ENCODE measurements at places on chromosomes 7 and 10.

GRCh38 chr10:31700181-31700611 lies 228.4 kb downstream of the ARHGAP12 start:
- DNase-seq = no peak

DNA sequence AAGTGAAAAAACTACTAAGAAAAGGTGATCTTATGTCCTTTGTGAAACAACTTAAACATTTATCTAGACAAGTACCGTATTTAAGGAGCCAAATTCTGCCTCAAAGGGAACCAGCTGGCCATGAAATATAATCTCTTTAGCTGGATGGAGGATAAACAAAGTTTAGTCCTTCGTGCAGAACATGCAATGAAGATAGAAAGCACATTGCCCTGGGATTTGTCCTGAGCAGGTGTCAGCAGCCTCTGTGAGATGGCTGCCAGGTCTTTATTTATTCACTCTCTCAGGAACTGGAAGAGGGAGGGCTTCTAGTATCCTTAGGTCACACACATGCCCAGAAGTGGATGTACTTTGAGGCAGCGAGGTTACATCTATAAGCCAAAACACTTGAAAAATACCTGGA lies 57.4 kb upstream of the CASD1 start:
- no peak for DNase-seq

- no peak for DNase-seq
These were observed 645.7 kb downstream of the SUGCT start for GRCh38 chr7:40780460-40780859.

- DNase-seq = no peak
These were observed 376 bp downstream of the GNA12 start for GRCh38 chr7:2843711-2844152.

- no peak for DNase-seq
These were observed 11.0 kb upstream of the NUB1 start for GRCh38 chr7:151330661-151331060.

DNA sequence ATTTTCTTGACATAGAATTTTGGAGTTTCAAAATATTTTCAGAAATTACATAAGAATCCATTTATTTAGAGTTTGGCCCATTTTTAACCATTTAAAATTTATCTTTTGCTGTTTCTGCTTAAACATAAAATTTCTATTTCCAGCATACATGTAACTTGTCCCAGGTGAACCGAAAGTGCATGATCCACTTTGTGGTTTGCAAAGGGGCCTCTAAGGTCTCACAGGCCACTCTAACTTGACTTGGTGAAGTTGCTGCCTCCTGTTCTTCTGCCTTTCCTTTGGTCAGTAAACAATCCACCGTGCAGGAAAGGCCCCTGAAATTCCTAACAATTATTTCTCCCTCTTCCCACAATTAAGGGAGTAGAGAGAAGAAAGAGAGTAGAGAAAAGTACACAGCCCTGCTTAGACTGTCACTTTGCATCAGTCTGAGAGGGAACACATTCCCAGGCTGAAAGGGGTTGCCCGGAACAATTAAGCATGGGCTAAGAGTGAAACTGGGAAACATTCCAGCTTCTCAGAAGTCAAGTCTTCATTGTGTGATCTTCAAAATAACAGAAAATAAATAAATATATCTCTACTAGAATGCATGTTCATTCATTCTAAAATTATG lies 79.5 kb upstream of the SEMA3A start:
- DNase-seq = no peak

- DNase-seq = no peak
These were observed 21.8 kb downstream of the VIM start for GRCh38 chr10:17249820-17250219.

GRCh38 chr7:82598958-82599357 lies 155.4 kb upstream of the CACNA2D1 start:
- no peak for DNase-seq

DNA sequence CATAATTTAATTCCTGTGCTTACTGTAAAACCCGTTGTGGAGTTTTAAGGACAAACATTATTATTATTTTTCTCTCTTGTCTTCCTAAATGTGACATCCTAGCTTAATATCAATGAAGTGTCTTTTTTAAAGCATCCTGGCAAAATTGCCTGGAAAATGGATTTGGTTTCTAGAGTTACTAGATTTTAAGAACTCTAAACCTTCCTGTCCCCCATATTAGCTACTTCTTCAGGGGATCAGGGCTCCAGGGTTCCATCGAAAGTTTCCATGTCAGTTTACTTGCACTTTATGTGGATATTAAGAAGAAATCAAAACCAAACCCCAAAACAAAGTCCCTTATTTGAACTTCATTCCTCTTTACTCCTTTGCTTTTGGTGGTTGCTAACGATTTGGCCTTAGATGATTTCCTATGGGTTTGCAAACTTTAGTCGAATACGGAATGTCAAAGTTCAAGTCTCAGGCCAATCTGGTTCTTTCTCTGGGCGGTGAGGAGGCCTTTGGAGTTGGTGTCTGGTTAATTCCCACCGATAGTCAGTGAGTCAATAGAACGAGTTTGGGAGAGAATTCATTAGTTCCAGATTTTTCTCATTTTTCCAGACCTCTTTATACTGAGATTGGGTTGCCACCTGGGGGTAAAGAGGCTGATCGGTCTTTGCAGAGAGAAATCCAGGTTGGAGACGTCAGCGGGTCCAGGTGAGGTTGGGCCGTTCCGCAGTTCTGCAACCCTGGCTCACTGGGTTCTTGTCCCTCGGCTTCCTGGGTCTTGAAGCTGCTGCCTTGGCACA lies 1.1 kb downstream of the CUX1 start:
- no peak for DNase-seq

DNA sequence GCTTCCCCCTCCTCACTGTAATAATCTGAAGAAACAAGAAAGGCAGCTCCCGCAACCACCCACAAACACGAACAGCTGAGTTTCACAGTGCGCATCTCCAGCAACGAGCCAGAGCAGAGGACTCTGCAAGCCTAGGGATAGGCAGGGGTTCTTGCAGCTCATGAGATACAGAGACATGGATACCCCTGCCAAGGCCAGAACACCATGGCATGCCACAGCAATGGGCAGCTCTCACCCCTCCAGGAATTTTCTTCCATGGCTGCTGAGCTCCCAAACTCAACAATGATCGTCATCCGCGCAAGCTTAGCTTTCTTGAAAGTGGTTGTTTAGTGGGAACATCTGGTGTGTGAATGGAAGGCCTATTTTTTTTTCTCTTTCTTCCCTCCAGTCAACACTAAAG lies 637.3 kb downstream of the SORCS3 start:
- DNase-seq = no peak

GRCh38 chr10:17792991-17793390 lies 16.2 kb upstream of the MRC1 start:
- no peak for DNase-seq

GRCh38 chr7:91491868-91492267 lies 227.6 kb downstream of the FZD1 start:
- no peak for DNase-seq

DNA sequence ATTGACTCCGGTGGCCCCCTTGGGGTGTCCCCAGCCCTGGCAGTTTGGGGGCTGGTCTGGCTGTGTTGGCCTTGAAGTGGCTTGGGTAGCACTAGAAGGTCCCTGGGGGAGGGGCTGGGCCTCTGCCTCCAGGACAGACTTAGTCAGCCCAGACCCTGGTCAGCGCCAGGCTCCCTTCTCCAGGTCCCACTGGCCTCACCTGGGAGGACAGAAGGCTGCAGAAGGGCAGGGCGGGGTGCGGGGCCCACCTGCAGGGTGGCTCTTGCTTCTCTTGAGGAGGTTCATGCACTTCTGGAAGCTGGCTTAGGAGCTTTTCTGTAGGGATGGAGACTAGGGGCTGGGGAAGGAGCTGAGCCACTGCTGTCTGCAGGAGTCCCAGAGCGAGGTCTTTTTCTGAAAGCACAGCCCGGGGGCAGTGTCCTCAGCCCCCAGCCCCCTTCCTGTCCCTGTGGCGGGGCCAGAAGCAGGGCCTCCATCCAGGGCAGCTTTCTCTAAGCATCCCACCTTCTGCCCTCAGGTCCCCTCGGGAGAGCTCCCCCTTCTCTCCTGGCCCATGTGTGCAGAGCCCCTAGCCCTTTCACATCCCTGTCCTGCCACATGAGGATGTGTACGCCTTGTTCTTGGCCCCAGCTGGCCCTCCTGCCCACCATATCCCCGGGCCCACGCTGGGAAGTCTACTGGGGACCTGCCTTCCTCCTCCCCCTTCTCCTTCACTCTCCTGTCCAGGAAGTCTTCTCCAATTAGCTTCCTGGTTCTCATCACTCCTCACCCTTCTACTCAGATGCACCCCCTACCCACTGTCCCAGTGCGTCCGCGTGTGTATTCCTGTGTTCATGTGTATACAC lies 11.0 kb downstream of the TBATA start:
- DNase-seq = no peak

DNA sequence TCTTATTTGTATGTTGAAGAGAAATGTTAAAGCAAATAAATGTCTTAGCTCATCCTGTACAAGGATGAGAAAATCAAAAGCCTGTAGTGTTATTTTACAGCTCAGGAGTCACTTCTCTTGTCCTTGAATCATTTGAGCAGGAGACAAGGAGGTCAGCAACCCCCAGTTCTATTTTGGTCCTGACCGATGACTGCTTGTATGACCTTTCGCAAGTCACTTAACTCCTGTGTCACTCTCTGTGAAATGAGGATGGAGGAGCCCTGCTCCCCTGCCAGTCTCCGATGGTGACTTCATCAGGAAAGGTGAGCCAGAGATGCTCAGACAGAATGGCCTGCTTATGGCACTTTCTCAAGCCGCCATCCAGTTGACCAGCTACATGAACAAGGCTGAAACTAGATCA lies 101.0 kb downstream of the CELF2 start:
- DNase-seq = no peak

DNA sequence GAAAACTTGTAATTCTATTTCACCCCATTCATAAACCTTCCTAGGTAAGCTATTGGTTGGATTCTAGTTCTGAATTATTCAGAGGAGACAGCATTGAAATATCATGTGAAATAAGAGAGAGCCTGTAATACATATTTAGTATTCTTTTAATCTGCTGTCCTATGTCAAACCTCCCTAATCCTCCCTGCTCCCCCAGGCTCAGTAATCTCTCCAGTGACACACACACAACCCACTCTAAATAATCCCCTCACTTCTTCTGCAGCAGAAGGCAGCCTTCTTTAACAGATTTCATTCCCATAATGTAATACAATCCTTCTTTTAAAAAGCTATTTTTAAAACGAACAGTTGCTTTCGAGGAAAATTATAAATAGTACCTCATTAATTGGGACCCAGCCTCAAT lies 639.7 kb upstream of the AUTS2 start:
- no peak for DNase-seq

DNA sequence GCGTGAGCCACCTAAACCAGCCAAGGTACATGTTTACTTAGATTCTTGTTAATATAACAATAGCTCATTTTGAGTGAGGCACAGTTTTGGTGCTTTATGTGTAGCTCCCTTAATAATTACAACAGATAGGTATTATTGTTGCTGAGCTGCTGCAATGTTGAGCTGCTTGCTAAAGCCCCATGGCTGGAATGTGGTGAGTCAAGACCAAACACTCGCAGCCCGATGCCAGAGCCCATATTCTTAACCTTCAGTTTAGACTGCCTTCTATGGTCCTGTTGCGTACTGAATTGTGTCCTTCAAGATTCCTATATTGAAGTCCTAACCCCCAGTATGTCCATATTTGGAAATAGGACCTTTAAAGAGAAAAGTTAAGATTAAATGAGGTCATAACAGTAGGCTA lies 407.1 kb downstream of the NEBL start:
- no peak for DNase-seq

- DNase-seq = no peak
These were observed 12.8 kb upstream of the RGS10 start for GRCh38 chr10:119555178-119555784.

DNA sequence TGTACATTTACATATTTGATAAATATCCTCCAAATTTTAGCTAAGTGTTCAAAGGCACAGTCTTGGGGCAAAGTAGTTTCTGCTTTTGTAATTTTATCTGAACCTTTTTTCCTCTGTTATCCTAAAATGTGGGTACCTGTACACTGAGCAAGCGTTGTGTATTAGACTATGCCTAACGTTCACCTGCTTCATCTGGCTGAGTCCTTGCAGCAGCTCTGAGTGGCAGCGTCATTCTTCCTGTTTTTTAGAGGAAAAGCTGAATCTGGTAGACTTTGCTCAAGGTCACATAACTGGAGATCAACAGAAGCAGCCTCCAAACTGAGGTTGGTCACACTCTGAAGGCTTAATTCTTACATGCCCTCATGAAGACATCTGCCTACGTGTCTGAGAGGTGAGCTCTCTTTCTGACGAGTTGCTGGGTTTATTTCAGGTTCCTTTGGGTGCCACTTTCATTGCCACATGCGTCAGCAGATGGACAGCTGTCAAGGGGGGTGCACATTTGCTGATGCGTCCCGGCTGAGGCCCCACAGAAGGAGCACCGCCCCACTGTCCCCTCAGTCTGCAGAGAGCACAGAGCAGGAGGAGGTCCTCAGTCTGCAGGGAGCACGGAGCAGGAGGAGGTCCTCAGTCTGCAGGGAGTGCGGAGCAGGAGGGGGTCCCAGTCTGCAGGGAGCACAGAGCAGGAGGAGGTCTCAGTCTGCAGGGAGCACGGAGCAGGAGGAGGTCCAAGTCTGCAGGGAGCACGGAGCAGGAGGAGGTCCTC lies 406.5 kb upstream of the SHH start:
- DNase-seq = no peak
